ENCODE measurements at places on chromosomes 11 and 22.

DNA sequence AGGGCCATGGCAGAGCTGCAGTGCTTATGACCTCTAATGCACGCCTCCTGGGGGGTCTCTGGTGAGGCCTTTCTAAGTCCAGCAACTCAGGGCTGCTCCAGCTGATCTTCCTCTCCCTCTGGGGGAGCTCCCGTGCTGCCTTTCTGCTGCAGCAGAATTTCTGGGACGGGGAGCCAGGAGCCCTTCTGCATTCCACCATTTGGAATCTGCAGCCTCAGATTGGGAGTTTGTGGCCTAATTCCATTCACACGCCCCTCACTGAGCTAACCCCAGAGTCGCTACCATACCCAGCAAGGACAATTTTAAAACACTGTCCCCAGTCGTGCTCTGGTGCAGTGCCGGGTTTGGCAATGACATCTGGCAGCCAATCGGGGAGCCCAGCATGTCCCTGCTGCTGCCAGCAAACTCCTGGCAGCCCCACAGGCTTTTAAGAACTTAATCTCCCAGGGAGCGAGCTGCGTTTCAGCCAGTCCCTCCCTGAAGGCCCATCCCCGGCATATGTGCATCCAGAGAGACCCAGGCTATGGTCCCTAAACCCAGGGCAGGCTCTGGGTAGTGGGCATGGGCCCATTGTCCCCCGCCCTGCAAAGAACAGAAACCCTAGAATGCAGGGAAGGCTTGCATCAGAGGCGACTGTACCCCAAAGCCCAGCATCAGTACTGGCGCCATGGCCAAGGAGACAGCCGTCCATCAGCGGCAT, 4.7 kb downstream of the SHANK2 start:
- DNase-seq: no peak

DNA sequence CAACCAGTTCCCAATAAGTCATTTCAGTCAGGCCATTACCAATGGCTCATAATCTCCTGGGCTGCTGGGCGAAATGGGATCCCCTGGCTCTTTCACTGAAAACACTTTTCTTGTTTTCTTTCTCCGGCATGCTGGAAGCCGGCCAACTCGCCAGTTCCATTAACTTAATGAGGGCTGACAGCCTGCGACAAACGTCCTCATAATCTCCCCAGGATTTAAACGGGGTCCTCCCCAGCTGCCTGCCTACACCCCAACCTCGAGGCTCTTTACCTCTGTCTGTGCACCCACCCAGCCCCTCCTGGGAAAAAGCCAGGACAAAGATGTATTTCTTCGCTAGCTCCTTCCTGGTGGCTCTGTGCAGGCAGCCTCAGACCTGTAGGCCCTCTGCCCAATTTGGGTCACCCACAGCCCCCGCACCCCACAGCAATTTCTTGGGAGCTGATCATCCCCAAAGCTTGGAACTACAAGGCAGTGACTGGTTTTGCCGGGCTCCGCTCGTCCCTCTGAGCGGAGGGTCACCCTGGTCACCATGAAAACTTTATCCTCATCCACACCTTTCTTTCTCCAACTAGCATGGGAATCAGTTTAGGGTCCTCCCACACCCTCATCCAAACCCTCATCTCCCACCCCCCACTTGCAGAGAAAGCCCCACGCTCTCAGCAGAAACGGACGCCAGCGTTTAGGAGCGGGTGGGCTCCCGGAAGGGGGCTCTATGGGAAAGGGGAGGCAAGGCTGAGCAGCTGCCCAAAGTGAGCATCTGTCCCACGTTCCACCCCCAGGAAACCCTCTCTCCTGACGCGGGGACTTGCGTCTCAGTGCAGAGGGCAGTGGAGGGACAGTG, 51.1 kb upstream of the KCNQ1OT1 start:
- no peak for DNase-seq

- DNase-seq: no peak
Observed at GRCh38 chr11:16154715-16155396, 201.5 kb downstream of the SOX6 start.

DNA sequence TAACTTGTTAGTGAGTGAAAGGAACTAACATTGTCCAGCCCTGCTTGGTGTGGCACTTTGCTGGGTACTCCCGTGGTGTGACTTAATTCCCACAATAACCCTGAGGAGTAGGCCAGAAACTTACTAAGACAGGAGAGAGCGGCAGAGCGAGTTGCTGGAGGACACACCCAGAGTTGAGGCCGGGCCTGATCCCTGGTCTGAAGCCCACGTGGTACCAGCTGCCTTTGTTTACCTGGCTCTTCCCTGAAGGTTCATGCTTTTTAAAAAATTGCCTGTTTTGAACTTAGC, 594 bp downstream of the MPST start:
- no peak for DNase-seq

GRCh38 chr22:39477542-39477941, 20.7 kb downstream of the MGAT3 start:
- no peak for DNase-seq

DNA sequence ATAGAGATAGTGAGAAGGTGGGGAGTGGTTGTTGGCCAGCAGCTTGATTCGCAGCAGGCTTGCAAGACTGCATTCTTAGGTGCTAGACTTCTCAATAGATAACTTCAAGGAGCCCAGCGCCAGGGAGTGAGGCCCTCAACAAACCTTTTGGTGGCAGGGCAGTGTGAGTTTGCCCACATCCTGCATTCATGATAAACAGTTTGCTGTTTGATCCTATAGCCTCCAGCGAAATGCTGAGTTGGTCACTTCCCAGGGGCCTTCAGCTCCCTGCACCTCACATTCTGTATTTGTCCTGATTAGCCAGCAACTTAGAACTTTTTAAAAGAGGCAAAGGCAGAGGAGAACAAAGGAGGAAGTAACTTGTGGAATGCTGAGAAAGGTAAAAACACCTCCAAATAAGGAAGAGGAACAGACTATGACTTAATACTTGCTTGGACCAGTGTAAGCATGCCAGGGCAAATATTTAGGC, 25.1 kb downstream of the OR10A6 start:
- DNase-seq: no peak

Data from NCI-H2029 treated with DMSO at 0.1 percent for 48 hours (cell line).